ENCODE measurements at places on chromosomes 16 and 17. TPM values are rescaled to one million over a fixed set of nuclear protein-coding genes. Genes with fewer than 3 reads are reported as not detected.

- no peak for DNase-seq
These were observed 31.5 kb downstream of the UBE2G1 start for GRCh38 chr17:4334776-4335584.

DNA sequence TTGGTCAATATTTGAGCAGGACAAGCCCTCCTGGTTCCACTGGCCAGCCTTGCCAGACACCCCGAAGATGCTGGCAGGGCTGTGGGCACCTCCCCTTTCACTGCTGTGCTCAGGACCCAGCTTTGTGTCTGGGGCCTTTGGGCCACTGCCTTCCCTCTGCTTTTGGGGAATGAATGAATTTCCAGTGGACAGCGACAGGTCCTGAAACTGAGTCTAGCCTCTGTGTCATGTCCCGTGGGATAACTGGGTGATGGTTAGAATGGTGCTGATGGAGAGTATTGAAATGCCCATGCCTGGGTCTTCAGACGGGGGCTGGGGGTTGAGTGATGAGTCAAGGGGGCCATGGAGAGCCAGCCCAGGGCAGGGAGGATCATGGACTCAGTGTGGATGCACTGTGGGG, 135.8 kb downstream of the FOXL1 start:
- DNase-seq, result no peak

DNA sequence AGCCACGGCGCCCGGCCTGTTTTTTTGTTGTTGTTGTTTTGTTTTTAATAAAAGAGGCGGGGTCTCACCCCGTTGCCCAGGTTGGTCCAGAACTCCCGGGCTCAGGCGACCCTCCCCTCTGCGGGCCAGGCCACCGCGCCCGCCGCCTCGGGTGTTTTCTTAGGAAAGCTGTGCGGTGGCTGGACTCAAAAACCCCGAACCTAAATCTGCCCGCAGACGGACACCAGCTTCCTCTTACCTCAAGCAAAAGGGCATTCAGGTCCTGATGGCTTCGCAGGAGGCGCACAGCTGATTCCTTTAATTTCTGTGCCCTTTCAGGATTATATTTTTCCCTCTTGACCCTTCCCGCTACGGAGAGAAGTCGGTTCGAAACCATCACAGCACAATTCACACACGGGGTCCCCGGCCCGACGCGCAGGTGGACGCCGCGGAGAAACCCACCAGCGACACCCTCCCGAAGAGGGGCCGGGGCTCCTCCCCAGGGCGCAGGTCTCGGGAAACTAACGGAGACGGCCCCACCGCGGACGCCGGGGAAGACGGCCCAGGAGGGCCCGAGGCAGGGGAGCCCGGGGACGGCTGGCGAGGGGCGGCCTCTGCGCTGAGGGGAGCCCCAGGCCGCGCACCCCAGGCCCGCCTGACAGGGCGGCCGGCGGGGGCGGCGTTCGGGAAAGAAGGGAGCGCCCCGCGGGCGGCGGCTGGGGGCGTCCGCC, 653 bp downstream of the FANCA start:
- DNase-seq, result no peak

DNA sequence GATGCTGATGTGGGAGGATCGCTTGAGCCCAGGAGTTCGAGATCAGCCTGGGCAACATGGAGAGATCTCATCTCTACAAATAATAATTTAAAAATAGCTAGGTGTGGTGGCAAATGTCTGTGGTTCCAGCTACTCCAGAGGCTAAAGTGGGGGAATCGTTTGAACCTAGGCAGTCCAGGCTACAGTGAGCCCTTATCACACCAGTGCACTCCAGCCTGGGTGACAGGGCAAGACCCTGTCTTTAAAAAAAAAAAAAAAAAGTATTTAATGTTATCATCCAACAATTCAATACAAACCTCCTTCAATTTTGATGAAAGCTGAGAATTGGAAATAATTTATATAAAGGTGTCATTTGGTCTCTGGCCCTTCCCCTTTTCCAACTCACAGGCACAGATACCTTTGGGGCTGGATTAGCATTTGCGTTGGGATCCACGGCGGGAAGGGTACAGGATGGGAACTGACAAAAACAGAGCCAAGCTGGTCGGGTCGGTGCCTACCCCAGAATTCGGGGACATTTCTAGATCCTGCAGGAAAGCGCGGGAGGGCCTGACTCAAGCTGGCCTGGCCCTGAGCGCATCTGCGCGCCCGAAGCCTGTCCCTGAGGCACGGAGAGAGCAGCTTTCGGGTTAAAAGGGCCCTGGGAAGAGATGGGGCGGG, 860 bp upstream of the DCAF7 start:
- DNase-seq, result no peak

DNA sequence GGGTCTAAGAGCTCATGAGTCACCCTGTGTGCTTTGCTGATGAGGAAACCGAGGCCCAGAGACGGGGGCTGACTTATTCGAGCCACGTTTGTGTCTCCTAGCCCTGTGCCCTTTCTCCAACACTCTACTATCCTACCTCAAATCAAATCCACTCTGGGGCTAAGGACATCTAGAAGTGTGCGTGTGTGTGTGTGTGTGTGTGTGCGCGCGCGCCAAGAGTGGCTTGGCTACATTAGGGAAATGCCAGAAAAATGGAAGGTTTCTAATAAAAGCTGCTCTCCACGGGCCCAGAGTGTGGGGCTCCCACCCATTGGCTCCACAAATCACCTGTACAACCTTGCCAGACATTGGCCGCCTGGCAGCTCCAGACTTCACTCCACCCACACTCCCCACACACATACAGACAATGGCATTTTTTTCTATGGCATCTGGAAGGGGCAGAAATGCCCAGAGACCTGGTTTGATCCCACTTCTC, 30.3 kb upstream of the PHOSPHO1 start:
- no peak for DNase-seq

DNA sequence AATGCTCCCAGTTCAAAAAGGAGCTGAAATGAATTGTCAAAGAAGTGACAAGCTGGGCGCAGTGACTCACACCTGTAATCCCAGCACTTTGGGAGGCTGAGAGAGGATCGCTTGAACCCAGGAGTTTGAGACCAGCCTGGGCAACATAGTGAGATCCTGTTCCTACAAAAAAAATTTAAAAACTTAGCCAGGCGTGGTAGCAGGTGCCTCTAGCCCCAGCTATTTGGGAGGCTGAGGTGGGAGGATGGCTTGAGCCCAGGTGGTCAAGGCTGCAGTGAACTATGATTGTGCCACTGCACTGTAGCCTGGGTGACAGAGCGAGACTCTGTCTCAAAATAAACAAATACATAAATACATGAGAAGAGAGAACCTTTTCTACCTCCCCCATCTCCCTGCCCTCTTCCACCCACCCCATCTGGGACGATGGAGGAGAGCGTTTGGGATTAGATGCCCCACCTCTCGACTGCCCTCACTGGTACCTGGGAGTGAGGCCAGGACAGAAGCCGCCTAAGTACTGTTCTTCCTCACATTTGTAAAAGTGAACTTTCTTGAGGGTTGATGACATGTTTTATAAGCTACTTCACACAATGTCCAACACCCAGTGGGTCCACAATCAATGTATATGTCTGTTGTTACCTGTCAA, 2.4 kb downstream of the IL4R start:
- no peak for DNase-seq

Gene NPW
- polyA plus RNA-seq, result 1.1 TPM

- no peak for DNase-seq
These were observed 81.0 kb downstream of the MYH11 start for GRCh38 chr16:15775663-15776304.

Gene KRT31
- polyA plus RNA-seq, result 5.9 TPM

Gene CES4A
- polyA plus RNA-seq, result 3.4 TPM

- no peak for DNase-seq
These were observed at the start of gene LIMD2 for GRCh38 chr17:63699638-63700527. LIMD2 (minus strand) TSS chr17:63700125; CDS start chr17:63699298, 827 bp downstream.
